NCI-H1092 (cell line): ENCODE measurements at places on chromosomes 2 and 18.

DNA sequence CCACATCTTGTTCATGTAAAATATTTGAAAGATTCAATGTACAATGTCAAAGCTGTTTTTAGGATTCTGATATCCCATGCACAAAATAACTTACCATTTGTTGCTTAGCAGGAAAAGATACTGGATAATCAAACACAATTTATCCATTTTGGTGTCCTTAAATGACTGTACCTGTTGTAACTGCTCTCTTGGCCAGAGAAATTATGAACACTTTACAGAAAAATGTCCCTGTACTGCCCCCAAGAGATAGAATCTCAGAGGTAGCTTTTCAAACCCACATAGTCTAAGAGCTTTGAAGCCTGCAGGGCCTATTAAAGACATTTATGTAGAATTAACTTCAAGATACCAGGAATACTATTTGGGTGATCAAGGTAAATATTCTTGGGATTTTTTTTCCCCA is 12.2 kb upstream of the ME2 start:
- DNase-seq = no peak

- no peak for DNase-seq
Measured at GRCh38 chr2:6148882-6149281, 456.7 kb downstream of the SOX11 start.

DNA sequence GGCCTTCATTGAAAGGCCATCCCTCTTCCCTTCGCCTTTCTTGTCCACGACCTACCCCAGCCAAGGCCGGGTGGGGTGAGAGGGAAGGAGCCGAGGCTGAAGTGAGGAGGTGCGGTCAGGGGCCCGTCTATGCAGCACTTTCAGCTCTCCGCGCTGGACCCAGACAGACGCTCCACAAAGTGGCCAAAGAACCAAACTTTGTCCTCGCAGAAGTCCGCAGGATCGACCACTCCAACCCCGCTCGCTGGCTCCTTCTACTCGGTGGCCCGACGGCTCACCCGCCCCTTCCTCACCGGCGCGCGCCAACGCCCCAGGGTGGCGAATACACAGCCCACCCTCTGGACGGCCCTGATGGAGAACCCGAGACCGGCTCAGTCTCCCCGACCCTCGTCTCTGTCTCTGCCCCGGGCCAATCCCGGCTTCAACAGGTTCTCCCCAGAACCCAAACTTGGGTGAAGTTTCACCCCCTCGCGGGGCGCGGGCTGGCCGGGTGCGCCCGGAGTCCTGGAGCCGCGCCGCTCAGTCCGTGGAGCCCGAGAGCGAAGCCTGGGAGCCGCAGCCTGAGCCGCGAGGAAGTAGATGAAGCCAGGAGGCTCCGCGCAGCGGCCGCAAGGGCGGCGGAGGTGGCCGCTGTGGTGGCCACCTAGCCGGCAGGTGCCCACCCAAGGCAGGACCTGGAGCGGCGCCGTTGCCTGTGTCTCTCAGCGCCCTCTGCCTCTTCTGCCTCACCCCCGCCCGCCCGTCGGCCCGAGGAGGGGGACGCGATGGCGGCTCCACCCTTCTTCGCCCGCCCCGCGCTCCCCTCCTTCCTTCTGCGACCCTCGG is 26.7 kb upstream of the ALPP start:
- no peak for DNase-seq

DNA sequence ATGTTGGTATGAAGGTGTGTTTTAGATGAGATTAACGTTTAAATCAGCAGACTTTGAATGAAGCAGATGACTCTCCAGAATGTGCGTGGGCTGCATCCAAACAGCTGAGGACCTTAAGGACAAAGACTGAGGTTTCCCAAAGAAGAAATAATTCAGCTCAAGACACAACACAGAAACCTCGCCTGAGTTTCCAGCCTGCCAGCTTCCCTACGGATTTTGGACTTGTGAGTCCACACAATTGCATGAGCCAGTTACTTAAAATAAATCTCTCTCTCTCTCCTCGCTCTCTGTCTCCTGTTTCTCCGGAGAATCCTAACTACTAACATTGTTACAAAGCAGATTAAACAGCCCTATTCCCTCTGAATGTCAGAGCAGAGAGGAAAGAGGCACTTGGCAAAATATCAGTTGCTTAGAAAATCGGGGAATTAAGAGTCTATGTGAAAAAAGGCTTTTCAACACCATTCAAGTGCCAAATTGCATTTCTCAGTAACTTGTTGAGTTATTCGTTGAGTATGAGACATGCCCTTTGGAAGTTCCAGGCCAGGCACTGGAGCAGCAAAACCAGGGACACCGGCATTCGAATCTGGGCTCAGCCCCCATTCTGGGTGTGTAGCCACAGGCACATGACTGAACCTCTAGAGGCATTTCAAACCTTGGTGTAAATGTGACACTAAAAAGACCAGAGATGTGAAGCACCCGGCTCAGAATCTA is 174.6 kb upstream of the PID1 start:
- DNase-seq = no peak

- no peak for DNase-seq
Measured at GRCh38 chr2:241329669-241330615, 14.2 kb downstream of the SEPTIN2 start.

DNA sequence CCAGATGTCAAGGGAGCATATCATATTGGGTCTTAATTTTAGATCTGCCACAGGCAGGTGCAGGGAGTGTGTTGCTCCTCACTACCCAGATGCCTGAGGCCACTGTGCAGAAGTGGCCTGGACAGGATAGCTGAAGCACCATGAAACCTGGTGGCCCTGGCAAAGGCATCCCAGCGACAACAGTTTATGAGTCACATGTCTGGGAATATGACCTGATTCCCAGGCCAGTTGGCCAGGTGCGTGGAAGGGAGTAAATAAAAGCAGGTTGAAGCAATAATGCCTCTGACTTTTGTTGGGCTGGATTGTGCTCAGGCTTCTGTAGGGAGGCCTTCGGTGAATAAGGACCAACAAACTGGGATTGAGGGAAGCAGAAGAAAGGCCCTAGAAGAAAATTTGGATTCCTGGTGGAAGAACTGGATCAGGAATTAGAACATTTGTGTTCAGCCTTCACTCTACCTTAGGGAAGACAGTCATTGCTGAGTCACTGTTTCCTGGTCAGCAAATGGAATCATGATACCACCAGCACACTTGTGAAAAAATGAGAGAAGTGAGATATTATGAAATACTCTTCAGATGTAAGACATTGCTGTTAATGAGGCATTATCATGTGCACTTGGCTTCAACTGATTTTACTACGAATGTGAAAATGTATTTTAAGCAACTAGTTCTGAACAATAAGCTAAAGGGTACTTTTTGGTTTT is 78.4 kb upstream of the ZNF516 start:
- DNase-seq = no peak

DNA sequence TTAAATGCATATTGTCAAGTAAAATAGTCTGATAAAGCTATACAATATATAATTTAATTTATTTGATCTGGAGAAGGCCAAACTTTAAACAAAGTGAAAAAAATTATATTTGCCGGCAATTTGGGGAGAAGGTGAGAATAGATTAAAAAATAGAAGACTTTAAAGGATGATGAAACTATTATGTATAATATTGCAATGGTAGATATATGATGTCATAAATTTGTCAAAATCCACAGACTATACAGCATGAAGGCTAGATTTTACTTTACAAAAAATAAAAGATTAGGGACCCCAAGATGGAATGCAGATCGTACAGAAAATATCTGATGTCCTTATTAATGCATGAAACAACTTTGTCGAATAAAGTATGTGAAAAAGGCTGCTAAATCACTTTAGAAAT is 67.3 kb upstream of the MAL start:
- no peak for DNase-seq

- DNase-seq = no peak
Measured at GRCh38 chr2:26493566-26493965, 15.6 kb upstream of the OTOF start.
